Activated CD4-positive, CD25-positive, alpha-beta regulatory T cell treated with anti-CD3 and anti-CD28 coated beads, Interleukin-2, amount 50 U/mL, for 24 hours (primary cell): ENCODE measurements at places on chromosomes 3 and 15.

- no peak for ATAC-seq
Measured at GRCh38 chr3:134754768-134755559, 40.1 kb upstream of the EPHB1 start.

GRCh38 chr3:170189398-170190256, 8.1 kb upstream of the PHC3 start:
- peak; percentile 22 for ATAC-seq

DNA sequence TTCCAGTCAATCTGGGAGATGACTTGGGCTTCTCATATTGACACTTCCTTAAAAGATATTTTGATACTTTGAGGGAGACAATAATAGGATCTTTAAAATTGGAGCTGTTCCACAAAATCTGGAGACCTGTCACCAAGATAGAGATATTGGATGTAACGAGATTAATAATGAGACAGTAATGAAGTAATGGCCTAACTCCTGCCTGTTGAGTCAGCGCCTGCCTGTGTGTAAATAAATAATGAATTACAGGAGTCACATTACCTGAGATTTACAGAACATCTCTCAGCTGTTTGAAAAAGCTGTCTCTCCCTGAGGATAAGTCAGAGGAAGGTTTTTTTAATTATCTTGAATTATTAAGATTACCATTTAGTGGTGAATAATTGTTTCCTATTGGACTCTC, 43.8 kb upstream of the MITF start:
- no peak for ATAC-seq

DNA sequence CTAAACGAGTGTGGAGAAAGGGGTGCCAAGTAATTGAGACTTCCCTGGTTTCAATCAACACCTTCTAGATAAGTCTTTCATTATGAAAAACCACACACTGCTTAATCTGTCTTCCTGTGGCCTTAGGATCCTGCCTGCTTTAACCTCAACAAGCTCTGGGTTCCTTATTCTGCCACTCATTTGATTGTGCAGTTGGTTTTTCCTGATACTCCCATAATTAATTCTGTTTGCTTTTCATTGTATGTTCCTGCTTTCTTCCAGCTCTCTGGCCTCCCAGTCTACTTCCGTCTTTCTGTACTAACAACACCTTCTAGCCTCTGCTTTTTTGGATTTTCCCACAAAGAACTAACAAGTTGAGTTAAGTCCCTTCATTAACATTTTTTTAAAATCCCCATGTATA, 20.2 kb upstream of the GCNT3 start:
- no peak for ATAC-seq

GRCh38 chr15:51589881-51590568, 32.5 kb downstream of the DMXL2 start:
- no peak for ATAC-seq

DNA sequence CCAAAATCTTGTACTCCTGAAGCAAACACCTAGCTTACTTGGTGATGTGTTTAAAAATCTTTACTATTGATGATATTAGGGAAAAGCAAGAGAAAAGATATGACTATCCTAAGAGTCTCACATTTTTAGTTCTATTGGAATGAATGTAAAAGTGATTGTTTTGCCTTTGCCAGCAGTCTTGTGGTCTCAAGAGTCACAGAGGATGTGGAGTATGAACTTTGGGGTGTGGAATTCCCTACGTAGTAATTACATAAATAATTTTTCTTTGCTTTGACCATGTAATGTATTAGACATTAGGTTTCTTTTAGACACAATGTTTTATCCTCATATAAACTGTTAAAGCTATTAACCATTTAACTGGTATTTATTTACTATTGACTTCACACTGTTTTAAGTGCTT, 387.6 kb downstream of the NAALADL2 start:
- no peak for ATAC-seq

- no peak for ATAC-seq
Measured at GRCh38 chr15:46251903-46252302, 617.1 kb downstream of the SQOR start.

GRCh38 chr15:96332637-96333121, 2.2 kb downstream of the NR2F2 start:
- ATAC-seq: no peak

DNA sequence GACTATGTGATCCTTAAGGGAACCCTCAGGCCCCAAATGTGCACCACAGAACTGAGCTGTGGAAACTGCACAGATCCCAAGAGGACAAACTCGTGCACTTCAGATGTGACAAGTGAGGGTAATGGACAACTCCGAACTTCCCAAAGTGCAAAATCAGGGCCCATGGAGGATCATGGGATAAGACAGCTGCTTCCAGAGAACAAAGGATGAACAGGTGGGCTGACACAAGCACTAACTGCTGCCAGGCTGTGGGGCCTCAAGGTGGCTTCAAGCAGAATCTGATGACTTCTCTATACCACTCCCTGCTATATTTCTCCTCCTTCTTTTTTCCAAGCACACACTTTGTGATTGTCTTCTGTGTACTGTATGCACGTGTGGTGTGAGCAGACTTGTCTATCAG, 5.4 kb downstream of the TARS3 start:
- no peak for ATAC-seq

DNA sequence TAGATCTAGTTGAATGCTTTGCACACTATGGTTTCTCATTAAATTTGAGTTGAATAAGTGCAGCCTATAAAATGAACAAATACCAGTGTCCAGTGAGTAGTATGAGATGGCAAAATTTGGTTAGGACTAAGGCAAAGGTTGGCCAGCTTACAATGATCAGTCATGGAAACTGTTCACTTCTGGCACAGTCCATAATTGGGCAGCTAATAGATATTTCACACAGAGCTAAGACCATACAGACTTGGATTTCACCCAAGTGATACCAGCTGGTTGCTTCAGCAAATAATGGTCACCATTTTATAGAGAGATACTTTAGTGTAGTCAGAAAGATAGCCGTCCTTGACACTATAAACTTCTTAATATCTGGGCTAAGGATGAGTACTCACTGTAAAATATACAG, 15.7 kb downstream of the GAP43 start:
- no peak for ATAC-seq

- no peak for ATAC-seq
Measured at GRCh38 chr3:161682715-161683114, 186.1 kb downstream of the OTOL1 start.

DNA sequence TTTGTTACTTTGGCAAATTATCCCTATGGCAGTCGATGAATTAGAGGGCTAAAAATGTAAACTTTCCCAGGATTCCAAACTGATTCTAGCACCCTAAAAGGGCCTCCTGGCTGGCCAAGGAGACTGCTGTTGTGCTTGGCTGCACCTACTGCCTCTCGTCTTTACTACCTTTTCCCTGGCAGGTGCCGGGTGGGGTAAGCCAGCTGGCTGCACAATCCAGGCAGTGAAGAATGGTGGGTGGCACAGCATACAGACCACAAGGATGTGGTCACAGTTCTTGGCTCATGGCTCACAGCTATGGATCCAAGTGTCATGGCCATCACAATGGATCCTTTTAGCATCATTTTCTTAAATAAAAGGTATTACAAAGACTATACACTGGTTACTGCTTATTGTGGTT, 20.7 kb upstream of the SLC25A26 start:
- ATAC-seq: no peak
